ENCODE measurements at places on chromosomes 5 and 9. TPM values are rescaled to one million over a fixed set of nuclear protein-coding genes. Genes with fewer than 3 reads are reported as not detected.

DNA sequence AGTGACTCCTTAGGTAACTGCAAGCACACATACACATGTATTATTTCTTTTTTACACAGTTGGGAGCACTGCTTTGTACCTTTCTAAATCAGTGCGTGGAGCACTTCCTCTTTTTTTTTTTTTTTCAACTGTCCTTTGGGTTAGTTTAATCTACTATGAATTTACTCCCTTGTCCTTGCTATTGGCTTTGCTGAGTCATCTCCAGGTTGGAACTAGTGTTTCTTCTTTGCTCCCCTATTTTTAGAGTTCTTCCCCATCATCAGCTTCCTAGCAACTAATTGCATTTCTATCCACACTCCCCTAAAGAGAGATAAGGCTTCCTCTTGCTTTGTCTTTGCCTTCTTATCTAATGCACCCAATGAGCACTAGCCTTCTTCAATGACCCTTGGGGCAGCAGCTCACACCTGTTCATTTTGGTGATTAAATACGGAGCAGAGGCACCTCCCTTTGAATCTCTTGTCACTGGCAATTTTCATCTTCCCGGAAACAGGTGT lies 24.3 kb downstream of the S100Z start:
- no peak for DNase-seq

GRCh38 chr5:76225336-76225735 lies 142.2 kb downstream of the SV2C start:
- no peak for DNase-seq

GRCh38 chr9:109143881-109144562 lies 23.0 kb downstream of the FRRS1L start:
- no peak for DNase-seq

DNA sequence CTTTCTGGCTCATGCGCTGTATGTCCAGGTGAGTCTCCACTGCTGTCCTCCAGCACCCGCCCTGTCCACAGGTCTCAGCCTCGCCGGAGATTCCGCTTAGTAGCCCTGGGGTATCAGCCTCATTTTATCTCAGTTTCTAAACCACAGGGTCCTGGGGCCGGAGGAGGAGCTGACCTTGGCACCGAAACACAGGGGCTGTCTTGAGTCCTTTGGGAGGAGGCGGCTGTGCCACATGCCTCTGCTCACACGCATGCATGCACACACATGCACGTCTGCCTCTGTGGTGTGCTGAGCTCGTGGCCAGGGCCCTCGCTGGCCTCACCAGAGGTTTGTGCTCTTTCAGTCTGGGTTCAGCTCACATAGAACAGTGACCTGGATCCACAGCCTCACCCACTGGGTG lies 23.3 kb downstream of the TRIP13 start:
- no peak for DNase-seq

Gene IL13
- total RNA-seq: not detected

Gene TTC39B
- 48.0 TPM for total RNA-seq

Gene CDKN2B
- 192 TPM for total RNA-seq

Measured in mucosa of descending colon (tissue), 3 donors.